ENCODE measurements at places on chromosomes 4 and X. TPM values are rescaled to one million over a fixed set of nuclear protein-coding genes. Genes with fewer than 3 reads are reported as not detected.

DNA sequence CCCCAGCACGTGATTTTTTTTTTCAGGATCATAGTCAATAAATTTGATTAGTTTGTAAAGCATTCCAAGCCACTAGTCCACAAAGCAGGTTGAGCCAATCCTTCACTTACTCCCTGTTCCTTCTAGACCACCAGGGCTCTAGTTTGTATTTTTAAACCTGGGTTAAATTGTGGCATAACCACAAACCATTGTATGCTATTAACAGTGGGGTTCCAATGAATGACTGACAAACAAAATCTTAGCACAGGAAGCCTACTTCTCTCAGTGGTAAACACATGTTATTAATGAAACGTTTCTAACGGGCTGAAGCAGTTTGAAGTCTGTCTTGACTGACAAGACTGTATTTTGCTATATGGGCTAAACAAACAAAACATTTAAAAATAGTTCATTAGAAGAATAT, 48.6 kb upstream of the GYPA start:
- DNase-seq, result no peak

GRCh38 chrX:70907900-70908299, 611 bp downstream of the TEX11 start:
- no peak for DNase-seq

The TLR6 gene
- polyA plus RNA-seq, result 1.00 TPM

DNA sequence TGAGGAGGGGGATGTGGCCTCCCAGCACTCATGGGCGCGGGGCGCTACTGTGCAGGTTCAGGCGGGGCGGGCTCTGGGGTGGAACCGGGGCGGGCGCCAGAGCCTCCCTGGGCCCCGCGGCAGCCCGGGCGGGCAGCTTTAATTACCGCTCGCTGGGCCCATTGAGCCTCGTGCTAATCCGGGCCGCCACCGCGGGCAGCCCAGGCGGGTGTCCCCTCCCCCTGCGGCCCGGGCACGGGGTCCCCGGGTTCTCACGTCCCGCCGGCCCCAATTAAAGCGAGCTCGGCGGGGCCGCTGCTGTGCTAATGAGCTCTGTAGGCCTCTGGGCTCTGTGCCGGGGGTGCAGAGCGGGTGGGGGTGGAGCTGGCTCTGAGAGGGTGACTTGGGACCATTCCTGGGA, 22.8 kb upstream of the FGFR3 start:
- DNase-seq, result no peak

DNA sequence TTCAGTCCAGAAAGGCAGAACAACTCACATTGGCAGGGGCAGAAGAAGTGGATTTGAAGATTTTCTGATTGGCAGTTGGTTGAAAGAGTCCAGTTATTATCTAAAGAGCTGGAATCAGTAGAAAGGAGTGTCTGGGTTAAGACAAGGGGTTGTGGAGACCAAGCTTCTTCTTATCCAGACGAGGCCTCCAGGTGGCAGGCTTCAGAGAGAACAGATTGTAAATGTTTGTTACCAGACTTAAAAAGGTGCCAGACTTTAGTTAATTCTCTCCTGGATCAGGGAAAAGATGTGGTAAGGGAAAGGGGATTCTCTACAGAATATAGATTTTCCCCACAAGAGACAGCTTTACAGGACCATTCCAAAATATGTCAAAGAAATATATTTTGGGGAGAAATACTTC, 36.7 kb upstream of the TLR3 start:
- DNase-seq, result no peak

DNA sequence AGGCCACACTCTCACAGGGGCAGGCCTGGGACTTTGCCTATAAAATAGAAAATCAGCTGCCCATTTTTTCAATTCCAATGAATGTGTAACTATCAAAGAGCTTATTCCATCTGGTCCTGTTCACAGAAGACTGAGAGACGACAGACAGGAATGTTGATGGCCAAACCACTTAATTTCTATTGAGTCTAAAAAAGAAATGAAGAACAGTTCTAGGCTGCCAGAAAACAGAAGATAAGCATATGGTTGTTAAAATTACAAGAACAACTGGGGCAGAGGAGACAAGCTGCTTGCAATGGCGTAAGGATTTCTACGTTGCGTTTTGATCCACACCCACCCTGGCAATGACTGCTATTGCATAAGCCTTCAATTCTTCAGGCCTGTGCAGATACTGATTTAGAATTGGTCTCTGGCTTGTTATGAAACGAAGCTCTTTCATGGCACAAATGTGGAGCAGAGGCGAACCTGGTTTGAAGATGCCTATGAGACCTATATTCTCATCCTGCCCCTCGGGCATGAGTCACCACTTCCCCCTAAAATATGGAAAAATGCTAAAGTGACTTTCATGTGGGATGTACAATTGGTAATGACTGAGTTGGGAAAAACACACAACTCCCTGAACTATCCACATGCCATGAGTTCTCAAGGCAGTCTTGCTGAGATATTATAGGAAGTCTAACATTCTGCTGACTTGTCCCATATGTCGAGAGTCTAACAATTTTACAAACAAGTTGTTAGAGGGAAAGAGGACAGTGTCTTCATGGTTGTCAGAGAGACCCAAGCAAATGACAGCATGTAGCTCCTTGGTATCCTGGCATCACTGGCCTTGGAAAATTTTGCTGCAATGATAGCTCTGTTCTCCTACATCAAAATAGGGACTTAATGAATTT, 37.9 kb upstream of the SORBS2 start:
- DNase-seq, result no peak

DNA sequence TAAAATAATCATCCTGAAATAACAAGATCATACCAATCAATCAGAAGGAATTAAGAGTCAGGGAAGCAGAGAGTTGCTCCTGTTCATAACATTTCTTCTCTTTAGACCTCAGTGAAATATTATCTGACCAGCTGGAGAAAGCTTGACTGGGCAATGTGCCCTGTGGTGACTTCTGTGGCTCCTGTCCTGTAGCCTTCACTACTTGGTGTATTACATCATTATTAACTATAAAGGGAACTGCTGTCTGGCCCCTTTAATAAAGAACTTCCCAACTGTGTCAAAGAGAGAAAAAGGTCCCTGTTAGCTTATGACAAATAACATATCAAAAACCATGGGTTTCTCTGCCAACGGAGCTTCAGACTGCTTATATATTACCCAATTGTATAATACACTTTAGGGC, 18.0 kb downstream of the OPHN1 start:
- no peak for DNase-seq

The DUSP9 gene
- polyA plus RNA-seq, result 38.3 TPM

The SSX3 gene
- not detected for polyA plus RNA-seq

DNA sequence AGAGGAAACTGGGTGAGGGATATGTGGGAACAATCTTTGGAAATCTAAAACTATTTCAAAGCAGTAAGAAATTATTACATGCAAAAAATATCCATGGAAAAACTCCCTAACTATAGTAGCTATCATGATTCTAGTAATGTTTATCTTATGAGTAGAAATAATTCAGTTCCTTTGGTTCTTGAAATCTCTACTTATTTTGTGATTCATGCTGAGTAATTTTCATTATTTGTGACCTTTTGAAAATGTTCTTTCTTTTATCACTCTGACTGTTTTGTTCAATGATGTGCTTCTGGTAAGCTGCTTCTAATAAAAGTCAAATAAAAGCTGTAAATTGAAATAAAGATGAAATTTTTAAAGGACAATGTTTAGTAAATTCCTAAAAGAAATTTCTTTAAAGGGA, 40.4 kb upstream of the MAGEB10 start:
- DNase-seq, result no peak
